ENCODE measurements at places on chromosomes 7 and 10.

GRCh38 chr7:149457766-149458165 is 3.1 kb downstream of the ZNF777 start:
- ATAC-seq: no peak

DNA sequence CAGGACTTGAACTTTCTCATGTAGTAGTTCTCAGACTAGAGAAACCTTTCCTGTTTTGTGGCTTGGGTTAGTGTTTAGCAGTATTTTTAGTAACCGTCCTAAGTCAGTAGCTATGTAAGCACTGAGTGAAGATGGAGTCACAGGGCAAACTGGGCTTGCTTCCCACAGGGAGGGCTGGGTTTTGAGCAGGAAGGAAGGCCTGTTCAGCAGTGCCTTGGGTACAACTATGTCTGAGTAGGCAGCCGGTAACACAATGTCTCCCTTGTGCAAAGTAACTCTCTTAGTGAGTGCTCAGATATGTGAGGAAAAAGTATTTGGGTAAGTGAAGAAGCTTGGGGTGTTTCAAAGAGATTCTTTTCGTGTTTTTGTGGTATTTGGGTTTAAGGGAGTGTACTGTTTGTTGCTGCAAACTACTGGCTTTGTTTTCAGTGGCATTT is 96.4 kb downstream of the CCSER2 start:
- ATAC-seq: peak; percentile 100

- peak; percentile 65 for ATAC-seq
Observed at GRCh38 chr10:48579251-48579960, 25.5 kb downstream of the ARHGAP22 start.

GRCh38 chr7:47780555-47780954 is 167.7 kb downstream of the PKD1L1 start:
- no peak for ATAC-seq

Data from SK-N-SH treated with all-trans-retinoic acid at 6 μM for 48 hours (cell line).